Activated CD8-positive, alpha-beta memory T cell treated with anti-CD3 and anti-CD28 coated beads for 24 hours (primary cell): ENCODE measurements at places on chromosomes 7 and 10.

DNA sequence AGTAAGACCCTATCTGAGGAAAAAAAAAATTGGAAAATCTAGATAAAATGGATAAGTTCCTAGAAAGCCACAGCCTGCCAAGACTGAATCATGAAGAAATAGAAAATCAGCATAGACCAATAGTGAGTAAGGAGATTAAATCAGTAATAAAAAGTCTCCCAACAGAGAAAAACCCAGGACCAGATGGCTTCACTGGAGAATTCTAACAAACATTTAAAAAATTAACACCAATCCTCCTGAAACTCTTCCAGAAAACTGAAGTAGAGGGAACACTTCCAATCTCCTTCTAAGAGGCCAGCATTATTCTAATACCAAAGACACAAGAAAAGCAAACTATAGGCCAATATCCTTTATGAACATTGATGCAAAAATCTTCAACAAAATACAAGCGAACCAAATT, 8.8 kb upstream of the LIMK1 start:
- DNase-seq: no peak

DNA sequence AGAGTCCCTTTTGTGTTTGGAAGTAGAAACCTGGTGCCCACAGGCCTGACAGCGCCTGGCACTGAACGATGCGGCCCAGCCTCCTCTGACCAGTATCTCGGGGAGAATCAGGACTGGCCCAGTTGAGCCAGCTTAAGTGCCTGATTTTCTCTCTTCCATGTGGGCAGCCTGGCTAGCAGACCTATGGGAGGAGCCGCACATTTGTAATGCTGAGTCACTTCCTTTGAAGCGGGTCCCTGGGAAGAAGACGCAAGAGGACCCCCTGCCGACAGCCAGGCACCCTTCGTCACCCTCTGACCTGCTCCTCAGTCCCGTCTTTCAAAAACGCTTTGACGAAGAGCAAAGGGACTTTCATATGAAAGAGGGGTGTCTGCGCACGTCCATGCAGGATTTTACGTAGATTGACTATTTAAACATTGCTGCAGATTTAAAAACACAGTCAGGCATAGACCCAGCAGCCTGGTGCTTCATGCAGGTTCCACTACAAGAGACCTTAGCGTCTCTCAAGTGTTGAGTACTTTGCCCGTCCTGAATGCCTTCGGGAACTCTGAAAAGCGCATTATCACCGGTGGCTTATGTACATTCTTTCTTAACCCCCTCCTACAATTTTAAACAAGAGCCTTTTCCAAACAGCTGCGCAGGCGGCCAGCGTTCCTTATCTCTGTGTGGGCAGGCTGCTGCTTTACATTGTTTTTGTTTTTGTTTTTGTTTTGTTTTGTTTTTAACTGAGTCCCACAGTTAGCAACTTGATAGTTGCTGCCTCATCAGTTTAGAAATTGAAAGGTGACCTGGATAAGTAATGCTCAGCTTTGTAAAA, 36.5 kb upstream of the AP5Z1 start:
- peak; percentile 71 for DNase-seq

DNA sequence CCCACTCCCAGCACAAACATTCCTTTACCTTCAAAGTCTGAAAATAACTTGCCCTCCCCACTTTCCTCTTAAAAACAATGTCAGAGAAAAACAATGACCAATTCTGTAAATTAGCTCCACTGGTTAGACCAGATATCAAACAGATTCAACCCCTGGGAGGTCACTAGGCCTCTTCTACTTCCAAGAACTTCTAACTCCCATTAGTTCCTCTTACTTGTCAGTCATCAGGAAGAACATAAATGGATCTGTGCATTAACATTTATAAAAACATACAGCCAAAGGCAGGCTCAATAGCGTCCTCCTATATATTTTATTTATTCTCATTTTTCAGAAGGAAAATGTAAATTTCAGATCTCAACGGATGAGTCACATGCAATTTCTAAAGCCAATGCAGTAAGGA, 2.2 kb downstream of the ELAPOR2 start:
- no peak for DNase-seq

DNA sequence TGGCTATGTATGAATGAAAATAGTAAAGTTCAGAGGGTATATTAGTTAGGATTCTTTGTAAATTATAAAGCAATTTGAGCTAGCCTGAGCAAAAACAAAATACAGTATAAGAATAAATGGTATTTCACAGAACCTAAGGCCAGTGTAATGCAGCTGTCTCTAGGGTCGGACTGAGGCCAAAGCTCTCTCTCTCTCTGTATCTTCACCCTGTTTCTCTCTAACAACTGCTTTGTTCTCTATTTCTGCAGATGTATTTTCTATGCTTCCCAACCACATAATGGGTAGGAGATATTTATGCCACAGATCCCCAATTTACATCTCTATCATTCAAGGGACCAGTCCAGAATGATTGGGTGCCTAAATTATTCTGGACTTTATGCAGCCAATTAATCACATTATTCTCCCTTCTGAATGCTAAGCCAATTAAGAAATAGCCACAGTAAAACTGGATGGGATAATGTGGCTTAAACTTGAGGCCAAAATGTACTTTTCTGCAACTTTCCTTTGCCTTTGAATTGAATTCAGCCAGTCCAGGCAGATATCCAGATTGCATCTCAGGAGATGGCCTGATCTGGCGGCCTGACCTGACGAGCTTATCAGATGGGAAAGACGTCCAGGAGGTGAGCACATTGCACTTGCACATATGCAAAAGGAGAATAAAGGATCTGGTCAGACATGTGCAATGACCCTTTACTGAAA, 24.6 kb upstream of the IMMP2L start:
- no peak for DNase-seq

GRCh38 chr7:86913709-86914108, 145.7 kb downstream of the ELAPOR2 start:
- DNase-seq: no peak

DNA sequence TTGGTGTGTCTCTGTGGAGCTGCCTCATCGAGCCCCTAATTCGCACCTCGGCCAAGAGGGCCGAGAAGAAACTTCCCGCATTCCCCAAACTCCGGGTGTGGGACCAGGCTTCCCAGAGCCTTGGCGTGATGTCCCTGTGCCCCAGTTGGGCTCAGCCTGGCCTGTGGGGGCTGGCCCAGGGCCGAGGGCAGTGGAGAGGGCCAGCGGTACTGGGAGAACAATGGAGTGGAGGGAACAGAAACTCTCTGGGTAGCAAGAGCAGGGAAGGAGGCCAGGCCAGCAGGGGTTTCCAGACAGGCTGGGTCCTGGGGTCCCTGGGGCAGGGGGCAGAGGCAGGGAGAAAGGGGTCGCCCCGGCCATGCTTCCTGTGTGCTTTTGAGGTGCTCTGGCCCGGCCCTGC, 16.0 kb downstream of the TMEM270 start:
- DNase-seq: no peak

DNA sequence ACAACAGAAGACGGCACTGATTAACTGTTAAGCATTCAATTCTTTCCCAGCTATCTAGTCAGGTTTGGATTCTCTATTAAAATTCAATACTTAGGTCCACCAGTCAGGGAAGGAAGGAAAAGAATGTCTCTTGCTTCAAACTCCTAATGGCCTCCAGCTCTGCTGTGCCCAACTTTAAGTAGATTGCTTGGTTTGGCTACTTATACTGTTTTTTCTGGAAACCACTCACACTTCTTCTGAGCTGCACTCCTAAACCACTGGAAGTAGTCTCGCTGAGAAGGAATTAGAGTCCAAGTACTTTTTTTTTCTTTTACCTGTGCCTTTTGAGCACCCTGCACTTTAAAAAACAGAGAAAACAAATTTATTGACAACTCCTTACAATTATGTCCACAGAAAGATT, 26.7 kb upstream of the COL1A2 start:
- no peak for DNase-seq

GRCh38 chr10:58806323-58806722, 293.7 kb downstream of the BICC1 start:
- DNase-seq: no peak

GRCh38 chr10:15369256-15370211, 1.6 kb downstream of the FAM171A1 start:
- DNase-seq: peak; percentile 55

DNA sequence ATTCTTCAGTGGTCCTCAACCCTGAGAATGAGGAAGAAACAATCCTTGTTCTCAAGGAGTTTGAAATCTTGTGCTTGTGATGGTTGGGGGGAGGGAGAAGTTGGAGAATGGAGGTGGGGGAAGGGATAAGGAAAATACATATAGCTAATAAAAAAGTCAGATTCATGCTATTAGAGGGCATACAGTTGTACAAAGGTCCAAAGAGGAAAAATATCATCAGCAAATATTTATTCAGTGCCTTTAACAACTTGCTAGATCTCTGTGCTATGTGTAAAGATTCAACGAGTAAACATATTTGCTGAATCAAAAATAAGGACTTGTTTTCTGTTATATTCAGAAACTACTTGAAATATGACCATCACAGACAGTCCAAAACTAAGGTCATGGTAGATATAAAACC, 114.4 kb downstream of the HIBADH start:
- no peak for DNase-seq

DNA sequence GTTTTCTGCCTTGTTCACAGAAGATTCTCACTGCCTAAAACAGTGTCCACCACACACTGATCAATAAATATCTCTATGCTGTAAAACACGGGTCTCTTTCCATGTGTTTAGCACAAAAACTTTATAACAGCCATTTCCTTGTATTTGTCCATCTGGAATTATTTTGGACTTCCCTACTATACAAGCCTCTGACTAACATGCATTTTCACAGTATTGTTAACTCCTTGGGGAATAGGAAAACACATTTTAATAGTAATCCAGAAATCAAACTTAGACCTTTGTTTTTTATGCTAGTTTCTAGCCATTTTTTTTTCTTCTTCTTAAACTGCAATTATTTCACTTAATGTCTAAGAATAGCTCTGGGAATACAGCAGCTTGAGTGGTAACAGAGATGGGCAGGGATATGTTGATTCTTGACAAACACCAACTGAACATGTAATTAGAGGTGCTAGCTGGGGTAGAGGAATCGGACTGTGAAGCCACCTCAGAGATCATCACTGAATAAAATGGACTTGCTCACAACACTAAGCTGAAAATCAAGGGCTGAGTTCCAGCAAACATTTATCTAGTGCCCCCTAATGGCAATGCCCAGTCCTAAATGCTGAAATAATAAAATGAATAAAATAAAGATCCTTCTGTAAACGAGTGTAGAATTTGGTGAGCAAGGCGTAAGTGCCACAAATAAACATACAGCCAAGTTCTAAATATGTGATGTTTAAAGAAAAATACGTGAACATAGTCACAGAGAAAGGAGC, 593.1 kb downstream of the SORCS1 start:
- no peak for DNase-seq

DNA sequence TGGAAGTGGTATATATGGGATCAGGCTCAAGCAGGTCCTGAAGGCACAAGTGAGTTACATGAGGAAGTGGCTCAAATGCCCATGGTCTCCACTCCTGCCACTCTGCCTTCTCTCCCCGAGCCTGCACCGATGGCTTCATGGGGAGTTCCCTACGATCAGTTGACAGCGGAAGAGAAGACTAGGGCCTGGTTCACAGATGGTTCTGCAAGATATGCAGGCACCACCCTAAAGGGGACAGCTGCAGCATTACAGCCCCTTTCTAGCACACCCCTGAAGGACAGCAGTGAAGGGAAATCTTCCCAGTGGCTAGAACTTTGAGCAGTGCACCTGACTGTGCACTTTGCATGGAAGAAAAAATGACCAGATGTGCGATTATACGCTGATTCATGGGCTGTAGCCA, 95.3 kb downstream of the HOXA1 start:
- no peak for DNase-seq

- no peak for DNase-seq
Measured at GRCh38 chr10:68296843-68297663, 34.8 kb upstream of the HNRNPH3 start.

DNA sequence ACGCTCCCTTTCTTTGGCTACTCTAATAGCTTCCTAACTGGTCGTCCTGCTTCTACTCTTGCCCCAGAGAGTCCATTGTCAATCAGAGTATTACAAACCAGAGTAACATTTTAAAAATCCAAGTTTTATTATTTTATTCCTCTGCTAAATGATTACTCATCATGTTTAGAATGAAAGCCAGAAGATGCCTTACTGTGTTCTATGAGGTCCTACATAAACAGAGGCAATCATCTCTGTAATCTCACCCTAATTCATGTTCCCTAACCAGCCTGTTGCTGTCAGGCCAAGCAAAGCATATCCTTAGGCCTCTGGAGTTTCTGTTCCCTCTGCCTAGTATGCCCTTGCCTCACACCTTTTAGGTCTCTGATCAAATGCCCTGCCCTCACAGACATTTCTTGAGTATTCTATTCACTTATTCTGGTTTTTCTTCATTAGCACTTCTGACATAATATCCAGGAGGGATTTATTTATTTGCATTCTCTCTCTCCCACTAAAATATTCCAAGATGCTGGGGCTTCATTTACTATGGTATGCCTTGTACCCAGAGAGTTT, 497.5 kb downstream of the PHTF2 start:
- no peak for DNase-seq

DNA sequence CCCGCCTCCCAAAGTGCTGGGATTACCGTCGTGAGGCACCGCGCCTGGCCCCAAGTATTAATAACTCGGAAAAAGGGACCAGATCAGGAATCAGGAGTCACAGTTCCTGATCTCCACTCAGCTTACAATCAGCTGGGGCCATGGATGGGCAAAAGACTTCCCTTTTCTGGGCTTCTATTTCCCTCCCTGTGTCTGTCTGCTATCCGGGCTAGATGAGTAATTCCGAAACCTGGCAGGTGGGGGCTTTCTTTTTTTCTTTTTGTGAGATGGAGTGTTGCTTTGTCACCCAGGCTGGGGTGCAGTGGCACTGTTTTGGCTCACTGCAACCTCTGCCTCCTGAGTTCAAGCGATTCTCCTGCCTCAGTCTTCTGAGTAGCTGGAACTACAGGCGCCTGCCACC, 11.6 kb downstream of the RPS24 start:
- no peak for DNase-seq

DNA sequence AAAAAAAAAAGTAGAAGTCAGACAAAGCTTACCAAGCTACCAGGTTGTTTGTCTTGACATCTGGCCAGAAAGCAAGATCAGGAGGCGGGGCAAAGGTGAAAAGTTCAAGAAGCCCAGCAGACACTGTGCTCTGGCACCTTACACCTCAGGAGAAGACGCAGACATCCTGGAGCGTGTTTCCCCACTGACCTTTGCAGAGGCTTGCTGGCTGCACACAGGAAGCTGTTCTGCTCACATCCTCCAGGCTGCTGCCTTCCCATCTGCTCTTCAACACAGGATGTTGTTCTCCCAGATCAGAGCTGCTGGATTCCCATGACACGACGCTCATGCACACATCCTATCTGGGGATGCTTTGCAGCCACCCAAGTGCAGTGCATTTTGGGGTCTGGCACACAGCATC, 174.4 kb upstream of the KIAA1217 start:
- DNase-seq: no peak

- DNase-seq: no peak
Measured at GRCh38 chr10:54133203-54133602, 667.8 kb downstream of the PCDH15 start.

GRCh38 chr7:29190349-29191045, 4.1 kb upstream of the CHN2 start:
- DNase-seq: no peak

- DNase-seq: no peak
Measured at GRCh38 chr7:127692200-127692599, 40.2 kb downstream of the SND1 start.
